ENCODE measurements at places on chromosomes 2 and 18.

GRCh38 chr2:33213648-33214047, 262.8 kb upstream of the RASGRP3 start:
- no peak for DNase-seq

DNA sequence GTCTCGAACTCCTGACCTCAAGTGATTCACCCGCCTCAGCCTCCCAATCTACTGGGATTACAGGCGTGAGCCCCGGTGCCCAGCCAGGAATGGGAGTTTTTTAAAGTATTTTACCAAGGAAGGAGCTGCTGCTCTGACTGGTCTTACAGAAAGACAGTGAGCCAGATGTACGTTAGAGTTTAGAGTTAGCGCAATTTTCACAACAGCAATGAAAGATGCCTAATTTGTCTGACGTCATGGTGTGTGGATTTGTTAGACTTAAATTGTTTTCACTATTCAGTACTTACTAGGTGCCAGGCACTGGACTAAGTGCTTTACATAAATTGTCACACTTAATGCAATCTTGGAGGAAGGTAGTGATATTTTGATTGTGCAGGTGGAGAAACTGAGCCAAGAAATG, 12.4 kb upstream of the RPL37A start:
- DNase-seq, result no peak

DNA sequence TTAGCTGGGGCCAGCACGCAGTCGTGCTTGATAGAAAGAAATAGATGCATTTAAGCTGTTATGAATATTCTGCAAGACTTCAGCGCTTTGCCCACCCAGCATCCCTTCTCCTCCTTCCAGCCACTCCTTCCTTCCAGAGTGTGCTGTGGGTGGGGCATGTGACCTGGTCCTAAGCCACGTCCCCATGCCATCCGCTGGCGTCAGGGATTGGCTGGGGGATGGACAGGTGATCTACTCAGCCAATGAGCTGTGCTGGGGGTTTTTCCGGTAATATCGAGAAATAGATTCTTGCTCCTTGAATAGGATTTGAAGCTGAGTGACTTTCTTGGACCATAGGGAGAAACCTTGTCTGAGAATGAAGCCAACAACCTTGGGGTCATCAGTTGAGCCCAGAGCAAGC, 4.8 kb upstream of the ZAP70 start:
- DNase-seq, result no peak

GRCh38 chr2:28209864-28210263, 182.8 kb upstream of the FOSL2 start:
- DNase-seq, result no peak

DNA sequence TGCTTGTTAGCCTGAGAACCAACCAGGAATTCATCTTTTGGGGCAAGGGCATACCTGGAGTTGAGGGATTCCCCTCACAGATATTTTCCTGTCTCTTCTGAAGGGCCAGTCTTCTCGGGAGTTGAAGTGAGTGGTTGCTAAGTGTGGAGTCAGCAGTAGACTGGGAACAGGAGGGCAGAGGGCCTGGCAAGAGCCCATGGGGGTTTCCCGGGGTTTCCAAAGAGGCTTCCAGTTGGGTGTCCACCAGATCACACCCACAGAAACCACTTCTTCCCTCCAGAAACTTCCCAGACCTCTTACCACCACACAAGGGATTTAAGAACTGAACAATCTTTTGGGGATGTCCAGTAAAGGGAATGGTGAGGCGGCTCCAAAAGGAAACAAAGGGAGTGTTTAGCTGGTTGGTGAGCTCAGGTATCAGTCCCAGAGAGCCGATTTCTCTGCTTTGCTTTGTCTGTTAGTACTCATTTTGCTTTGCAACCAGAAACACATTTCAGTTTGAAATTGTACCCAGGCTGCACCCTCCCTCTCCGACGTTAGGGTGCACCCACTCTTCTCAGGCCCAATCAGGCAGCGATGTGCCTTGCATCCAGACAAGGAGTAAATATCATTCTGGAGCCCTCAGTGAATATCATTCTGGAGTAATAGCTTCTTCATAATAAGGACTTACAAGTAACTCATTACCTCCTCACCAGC, 47.5 kb upstream of the SPATS2L start:
- no peak for DNase-seq

DNA sequence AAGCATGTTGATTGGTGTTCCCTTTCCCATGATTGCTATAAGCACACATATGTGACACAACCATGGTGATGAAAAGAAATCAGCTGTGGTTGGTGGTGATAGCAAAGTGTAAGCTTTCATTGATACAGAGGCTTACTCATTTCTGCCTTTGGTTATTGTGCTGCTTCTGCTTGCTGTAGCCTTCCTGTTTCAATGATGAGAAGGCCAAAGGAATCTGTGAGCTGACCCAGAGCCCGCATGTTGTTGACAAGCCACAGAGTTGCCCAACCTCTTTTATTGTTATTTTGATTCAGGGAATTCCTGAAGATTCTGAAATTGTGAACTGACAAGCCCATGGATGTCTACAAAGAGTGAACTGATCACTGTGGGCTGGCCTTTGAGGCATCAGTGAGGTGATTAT, 164.4 kb downstream of the TMEFF2 start:
- DNase-seq, result no peak

- DNase-seq, result no peak
Observed at GRCh38 chr18:60506682-60507081, 134.1 kb upstream of the MC4R start.

- DNase-seq, result no peak
Observed at GRCh38 chr2:54678719-54679118, 44.7 kb upstream of the EML6 start.

DNA sequence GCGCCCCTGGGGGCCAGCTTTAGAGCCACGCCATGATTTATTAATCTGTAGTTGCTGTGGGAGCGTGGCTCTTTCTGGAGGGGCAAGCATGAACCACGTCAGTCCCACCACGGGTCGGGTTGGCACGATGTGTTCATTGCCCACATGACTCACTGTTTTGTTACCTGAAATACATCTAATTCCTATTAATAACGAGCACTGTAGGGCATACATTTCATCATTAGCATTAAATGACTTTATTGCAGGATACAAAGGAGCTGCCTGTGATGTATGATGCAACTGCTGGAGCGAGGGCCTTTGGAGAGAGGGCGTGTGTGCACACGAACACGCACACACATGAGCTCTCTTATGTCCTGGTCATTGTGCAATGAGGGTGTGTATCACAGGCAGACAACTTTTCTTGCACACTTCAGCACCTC, 127.0 kb downstream of the INHBB start:
- no peak for DNase-seq

DNA sequence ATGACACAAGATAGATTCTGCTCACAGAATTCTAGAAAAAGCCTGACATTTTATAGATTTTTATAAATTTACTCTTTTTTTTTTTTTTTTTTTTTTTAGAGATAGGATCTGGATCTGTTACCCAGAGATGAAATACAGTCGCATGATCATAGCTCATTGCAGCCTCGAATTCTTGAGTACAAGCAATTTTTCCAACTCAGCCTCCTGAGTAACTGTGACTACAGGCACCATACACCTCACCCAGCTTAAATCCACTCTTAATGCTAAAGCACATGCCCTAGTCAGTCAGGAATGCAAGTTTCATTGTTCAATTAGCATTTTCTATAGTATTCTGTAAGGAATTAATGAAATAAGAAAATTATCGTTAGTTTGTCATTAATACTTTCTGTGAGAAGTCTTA, 32.1 kb upstream of the WDR75 start:
- DNase-seq, result no peak

GRCh38 chr2:208240619-208241209, 14.2 kb downstream of the IDH1 start:
- no peak for DNase-seq

DNA sequence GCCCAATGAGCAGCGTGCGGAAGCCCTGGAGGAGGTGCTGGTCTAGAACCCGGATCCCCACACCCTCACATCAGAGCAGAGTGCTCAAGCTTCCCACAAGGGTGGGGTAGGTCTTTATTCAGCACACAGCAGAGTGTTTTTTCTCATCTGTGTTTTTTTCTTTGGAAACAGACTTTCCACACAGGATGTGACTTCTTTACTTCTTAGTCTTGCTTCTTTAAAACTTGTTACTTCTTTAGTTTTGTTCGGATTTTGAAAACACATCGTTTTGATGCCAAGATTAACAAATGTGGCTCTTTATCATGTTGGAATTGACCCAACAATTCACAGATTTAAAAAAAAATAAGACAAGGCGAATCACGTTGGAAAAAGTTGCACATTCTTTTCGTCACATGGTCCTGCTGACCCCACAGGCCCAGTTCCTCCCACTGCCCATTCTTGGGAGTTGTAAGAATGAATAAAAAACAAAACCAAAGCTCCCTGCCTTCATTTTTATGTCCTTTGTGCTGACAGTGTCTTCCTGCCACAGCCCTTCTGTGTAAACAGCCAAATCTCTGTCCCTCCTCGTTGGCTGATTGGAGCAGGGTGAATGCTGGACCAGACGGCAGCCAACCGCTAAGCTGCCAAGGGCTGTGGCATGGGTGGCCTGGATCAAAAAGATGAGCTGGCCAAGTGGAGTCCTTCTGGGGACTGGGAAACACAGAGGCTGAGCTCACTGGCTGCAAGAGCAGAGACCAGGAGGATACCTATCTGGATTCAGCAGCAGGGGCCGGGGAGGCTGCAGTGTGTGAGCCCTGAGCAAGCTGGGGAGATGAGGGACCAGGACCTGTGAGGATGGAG, 81.6 kb downstream of the TWIST2 start:
- no peak for DNase-seq

GRCh38 chr2:100909534-100910081, 89.7 kb downstream of the NPAS2 start:
- no peak for DNase-seq

DNA sequence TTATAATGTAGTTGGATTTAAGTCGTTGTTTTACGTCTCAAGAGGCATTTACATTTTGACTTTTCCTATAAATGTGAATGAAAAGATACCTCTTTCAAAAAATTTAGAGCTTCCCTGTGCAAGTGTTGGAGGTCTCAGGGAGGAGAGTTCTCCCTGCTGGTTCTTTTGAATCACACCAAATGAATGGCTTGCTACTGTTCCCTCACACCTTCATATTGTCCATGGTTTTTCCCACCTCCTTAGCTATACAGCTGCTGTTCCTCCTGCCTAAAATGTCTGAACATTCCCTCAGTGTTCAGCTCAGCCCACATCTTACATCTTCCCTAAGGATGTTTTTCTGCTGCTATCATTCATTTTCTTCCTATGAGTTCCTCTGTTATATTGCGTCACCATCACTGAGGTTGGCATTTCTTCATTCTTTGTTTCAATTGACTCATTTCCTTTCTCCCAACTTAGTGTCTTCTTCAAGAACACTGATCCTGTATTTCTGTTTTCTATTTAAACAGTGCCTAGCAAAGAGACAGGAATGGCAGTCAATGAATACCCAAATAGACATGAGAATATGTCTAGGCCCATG, 46.0 kb downstream of the COX7A2L start:
- DNase-seq, result no peak

- no peak for DNase-seq
Observed at GRCh38 chr2:235025800-235026536, 74.2 kb downstream of the SH3BP4 start.

DNA sequence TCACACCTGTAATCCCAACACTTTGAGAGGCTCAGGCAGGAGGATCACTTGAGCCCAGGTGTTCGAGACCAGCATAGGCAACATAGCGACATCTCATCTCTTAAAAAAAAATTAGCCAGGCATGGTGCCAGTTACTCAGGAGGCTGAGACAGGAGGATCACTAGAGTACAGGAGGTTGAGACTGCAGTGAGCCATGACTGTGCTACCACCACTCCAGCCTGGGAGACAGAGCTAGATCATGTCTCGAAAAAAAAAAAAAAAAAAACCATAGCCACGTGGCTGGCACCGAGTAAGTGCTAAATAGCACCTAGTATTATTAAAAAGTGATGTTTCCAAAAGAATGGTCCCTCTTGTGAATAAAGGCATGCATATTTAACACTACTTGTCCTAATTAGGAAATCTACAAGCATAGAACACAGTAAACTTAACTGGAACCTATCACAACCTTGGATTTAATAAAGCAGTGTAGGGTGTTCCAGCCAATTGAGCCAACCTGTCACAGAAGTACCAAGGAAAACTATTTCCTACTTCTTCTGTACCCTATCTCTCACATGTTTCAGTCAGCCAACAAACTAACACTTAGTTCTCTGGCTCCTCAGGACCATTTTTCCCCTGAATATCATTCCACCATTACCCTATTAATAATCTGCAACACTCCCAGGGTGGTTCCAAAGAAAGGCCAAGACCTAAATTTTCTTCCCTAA, 8.8 kb downstream of the RAB1A start:
- DNase-seq, result no peak

- DNase-seq, result no peak
Observed at GRCh38 chr2:21800356-21800755, 676.6 kb downstream of the TDRD15 start.

DNA sequence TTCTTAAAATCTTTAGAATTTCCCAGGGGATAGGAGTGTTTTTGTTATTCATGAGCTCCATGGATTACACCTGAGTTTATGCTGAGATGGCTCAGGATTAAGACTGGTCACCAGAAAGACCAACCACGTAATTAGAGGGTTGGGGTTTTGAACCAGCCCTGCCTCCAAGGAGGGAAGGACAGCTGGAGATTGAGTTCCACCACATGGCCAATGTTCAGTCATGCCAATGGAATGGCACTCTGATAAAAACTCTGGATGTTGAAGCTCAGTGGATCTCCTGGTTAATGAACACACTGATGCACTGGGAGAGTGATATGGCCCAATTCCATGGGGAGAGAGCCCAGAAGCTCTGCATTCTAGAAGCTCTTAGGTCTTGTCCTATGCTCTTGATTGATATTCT, 38.7 kb upstream of the PTPN4 start:
- no peak for DNase-seq

GRCh38 chr2:131155208-131155855, 50.2 kb downstream of the PLEKHB2 start:
- DNase-seq, result no peak

DNA sequence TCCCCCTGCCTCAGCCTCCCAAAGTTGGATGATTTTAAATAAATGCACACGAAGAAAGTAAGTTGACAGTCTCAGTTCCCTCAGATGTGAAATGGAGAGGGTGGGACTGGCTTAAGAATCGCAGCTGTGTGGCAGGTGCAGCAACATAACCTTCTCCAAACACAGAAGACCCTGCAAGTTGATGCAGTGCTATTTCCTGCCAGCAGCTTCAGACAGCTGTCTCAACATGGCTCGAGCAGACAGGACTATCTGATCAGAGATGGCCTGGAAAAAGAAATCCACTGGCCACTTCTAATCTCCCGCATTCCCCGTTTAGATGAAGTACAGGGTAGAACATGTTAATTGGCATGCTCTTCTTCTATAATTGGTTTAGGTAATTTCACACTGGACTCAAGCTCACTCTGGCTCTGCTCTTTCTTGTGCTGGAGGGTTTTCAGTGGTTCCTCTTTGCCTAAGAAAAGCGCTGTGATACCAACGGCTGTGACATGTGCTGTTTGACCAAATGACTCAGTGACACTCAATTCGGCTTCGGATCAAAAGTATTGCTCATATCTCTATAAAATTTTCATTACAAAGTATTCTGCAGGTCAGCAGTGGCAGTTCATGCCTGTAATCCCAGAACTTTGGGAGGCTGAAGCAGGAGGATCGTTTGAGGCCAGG, 40.2 kb downstream of the MYOM1 start:
- DNase-seq, result no peak

- no peak for DNase-seq
Observed at GRCh38 chr2:13666582-13667414, 950.1 kb downstream of the TRIB2 start.
